GM23248 (cell line): ENCODE measurements at places on chromosomes 6 and 20.

- DNase-seq: peak; percentile 4
These were observed 790.1 kb upstream of the SLC35B3 start for GRCh38 chr6:9225441-9225871.

- DNase-seq: no peak
These were observed 1.6 kb downstream of the REM1 start for GRCh38 chr20:31476643-31477215.

DNA sequence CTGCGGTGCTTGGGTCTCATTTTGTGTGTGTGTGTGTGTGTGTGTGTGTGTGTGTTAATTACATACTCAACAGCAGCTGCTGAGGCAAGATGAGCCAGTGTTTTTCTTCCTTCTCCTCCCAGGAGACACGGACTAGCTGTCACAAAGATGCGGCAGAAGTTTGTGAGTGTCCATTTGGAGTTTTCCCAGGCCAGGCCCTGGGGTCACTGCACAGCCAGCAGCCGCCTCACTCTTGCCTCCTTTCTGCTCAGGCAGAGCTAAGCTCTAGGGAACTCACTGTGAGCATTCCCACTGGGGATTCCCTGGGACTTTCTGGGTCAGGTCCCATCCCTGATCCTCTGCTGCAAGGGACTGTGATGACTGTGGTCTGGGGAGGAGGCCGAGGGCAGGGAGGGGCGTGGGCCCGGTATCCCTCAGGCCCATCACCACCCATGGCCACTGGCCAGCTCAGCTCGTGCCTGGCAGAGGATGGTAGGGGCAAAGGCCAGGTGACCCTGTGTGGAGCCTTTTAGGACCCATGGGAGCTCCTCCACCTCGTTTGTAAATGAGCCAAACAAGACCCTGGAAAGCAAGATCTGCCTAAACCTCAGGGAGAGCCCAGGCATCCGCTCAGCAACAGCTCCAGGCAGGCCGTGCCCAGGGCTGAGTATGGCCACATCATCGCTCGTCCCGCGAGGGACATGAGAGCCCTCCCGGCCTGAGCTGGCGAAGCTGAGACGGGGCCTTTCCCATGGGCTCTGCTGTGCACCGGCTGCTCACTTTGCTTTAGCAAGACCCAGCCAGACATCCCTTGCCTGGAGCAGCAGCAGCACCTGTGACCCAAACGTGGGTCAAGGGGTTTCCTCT lies 102.0 kb downstream of the PSMB1 start:
- no peak for DNase-seq

DNA sequence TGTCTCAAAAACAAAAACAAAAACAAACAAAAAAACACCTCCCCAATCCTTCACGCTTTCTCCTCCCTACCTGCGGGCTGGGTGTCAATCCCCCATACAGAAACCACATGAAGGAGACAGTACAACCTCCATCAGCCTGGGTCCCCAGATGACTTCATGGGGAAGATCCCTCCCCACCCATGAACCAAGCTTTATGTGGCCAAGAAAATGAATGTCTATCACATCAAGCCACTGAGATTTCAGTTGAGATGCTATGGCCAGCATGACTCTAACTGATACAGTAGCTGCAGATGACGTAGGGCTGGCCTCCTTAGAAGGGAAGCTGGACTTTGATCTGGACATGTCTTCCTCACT lies 21.2 kb upstream of the BNIP5 start:
- no peak for DNase-seq

- no peak for DNase-seq
These were observed 17.6 kb downstream of the LRRN4 start for GRCh38 chr20:6036213-6036612.

GRCh38 chr6:5275497-5275896 lies 14.2 kb downstream of the FARS2 start:
- peak; percentile 8 for DNase-seq

- DNase-seq: peak; percentile 39
These were observed 33.2 kb upstream of the SLC22A23 start for GRCh38 chr6:3489961-3490624.

- peak; percentile 81 for DNase-seq
These were observed 15.4 kb upstream of the STMND1 start for GRCh38 chr6:17086469-17086868.

DNA sequence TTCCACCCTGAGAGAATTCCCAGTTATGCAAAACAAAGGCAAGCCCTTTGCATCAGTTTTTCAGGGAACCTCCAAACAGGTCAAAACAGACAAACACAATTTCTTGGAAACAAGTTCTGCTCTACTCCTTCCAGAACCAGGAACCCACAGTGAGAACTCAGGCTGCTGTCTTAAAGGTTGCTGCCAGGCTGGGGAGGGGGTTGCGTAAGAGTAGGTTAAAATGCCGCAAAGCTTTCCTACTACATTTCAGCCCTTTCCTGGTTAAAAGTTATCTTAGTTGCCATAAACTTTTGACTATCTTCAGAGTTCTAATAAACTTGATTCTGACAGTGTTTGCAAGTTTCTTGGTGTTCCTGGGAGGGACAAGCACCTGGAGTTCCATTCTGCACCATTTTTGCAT lies 33.8 kb downstream of the KPNA5 start:
- no peak for DNase-seq

DNA sequence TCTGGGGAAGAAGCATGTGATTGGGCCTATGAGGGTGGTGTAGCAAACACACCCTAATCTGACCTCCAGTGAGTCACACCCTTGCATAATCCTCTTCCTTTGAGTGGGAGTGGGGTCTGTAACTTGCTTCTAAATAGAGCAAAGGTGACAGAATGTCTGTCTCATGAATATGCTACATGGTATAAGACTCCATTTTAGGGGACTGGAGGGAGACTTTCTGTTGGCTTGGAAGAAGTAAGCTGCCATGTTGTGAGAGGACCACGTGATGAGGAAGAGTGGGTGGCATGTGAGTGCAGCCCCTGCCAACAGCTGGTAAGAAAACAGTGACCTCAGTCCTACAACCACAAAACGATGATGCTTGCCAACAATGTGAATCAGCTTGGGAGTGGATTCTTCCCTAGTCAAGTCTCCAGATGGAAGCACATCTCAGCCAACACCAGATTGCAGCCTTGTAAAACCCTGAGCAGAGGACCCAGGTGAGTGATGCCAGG lies 3.7 kb downstream of the AK9 start:
- DNase-seq: peak; percentile 97

DNA sequence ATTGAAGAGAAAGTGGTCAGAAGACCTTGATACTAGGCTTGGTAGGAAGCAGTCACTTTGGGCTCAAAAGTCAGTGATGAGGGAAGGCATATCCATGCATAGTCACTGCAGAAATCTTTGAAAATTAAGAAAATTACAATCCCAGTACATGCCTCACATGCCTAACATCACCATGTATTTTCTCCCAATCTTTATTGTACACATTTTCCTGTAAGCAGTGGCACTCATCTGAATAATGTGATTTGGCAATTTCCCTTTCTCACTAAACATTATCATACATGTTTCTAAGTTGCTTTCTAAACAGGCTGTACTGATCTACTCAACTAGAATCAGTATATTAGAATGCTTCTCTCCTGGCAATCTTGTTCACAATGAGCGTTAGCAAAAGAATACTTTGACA lies 280.7 kb upstream of the SUPT3H start:
- DNase-seq: peak; percentile 34

GRCh38 chr6:26597821-26598220 lies 1.1 kb downstream of the ABT1 start:
- no peak for DNase-seq

- DNase-seq: peak; percentile 50
These were observed 425.6 kb downstream of the PLCB1 start for GRCh38 chr20:8557711-8558110.

GRCh38 chr20:53332022-53332837 lies 261.4 kb downstream of the ZNF217 start:
- peak; percentile 21 for DNase-seq

GRCh38 chr20:63778857-63779256 lies 39.3 kb downstream of the SLC2A4RG start:
- DNase-seq: no peak

GRCh38 chr20:33983371-33983770 lies 10.3 kb upstream of the RALY start:
- no peak for DNase-seq

- DNase-seq: peak; percentile 83
These were observed 15.6 kb downstream of the RRBP1 start for GRCh38 chr20:17666481-17666880.

- no peak for DNase-seq
These were observed 217.3 kb upstream of the SULF2 start for GRCh38 chr20:48002517-48002970.

DNA sequence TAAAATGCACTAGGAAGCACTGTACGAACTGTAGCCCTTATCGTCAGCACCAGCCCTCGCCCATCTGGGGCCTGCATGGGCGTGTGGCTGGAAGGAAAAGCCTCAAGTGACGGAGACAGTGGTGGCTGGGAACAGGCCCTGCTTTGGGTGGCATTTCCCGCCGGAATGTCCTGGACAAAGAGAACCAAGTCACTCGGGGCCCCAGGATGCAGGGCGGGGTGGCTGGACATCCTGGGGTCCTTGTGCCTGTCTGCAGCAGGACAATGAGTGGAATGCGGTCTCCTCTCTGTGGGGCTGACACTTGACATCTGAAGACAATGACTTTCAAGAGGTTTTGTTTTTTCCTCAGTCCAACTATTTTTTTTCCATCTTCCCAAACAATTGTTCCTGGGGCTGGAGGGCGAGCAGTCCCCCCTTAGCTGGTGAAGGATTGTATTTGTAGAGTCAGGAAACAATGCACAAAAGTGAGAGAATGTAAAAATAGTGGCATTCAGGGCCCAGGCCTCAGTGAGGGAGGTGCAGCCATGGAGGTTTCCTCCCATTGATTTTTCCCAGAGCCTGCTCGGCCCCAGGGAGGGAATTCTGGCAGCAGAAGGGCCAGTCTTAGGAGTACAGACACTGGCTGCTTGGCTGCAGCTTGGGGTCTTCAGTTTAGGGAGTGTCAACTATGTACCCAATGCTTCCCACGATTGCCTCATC lies 64.4 kb downstream of the PREX1 start:
- no peak for DNase-seq

DNA sequence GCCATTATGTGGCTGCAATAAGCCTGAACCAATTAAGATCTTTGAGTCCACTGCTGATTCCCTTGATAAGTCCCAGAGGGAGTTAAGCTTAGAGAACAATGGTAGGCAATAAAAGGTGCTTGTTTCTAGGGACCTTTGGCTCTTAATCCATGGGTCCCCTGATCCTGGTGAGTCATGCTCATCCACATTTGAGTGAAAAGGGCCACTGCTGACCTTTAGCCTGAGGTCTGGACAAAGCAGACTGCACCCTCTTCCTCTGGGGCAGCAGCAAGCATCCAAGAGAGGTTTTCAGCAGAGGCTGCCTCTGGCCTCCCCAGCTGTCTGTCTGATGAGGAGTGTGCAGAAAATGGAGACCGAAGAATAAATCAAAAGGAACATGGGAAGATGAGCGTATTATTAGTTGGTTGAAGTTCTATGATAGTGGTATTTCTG lies 16.1 kb upstream of the SCGN start:
- no peak for DNase-seq

- no peak for DNase-seq
These were observed 9.3 kb downstream of the SYNGAP1 start for GRCh38 chr6:33428966-33429749.

- DNase-seq: no peak
These were observed 442.3 kb downstream of the CDH26 start for GRCh38 chr20:60400567-60400966.

GRCh38 chr6:125469915-125470314 lies 168.1 kb upstream of the HDDC2 start:
- no peak for DNase-seq

DNA sequence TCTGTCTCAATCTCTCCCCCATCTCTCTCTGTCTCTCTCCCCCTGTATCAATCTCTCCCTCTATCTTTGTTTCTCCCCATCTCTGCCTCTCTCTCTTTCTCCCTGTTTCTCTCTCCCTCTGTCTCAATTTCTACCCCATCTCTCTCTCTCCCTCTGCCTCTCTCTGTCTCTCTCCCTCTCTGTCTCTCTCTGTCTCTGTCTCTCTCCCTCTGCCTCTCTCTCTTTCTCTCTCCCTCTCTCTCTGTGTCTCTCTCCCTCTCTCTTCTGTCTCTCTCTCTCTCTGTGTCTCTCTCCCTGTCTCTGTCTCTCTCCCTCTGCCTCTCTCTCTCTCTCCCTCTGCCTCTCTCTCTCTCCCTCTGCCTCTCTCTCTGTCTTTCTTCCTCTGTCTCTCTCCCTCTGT lies 62.6 kb downstream of the DACT2 start:
- DNase-seq: no peak

DNA sequence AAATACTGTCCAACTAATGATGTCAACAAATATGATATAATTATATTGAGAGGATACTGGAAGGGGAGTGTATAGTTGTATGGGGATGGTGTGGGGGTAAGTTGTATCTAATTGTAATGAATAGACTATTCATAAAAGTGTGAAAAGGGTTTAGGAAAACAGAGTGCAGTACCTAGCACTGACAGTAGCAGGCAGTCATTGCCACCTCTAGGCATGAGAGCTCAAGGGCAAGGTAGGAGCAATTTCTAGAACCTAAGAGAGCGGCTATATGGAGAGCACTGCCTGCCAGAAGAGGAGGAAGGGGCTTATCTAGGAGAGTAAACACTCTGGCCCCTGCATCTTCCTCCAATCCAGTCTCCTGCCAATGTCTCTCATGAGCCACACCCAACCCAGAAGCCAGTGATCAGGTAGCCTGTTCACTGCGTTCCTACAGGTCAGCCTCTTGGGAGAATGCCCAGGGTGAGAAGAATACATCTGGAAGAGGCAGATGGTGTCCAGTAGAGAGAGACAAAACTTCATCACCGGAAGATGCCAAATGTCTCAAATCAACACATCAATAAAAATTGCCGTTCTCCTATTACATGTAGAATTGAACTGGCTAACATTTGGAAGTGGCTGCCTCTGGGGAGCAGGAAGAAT lies 200.0 kb downstream of the LY86 start:
- DNase-seq: peak; percentile 41

DNA sequence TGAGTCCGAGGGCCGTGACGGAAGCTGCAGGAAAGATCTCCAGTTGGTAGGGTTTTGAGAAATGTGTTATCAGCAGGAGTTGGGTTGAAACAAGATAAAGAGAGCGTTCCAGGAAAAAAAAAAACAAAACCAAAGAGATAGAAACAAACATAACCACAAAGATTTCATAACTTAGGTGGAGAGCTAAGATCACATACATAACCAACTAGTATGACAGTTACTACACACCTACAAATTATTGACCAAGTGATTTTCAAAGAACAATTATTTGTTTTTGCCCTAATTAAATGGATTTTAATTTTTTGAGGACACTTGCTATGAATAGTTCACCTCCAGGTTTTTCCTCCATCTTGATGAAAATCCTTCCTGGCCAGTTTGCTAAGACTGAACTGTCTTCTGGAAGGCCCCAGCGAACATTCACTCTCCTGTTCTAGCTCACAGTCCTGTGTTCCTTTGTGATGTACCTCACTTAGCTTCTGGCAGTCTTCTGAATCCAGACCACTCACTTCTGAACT lies 69.4 kb downstream of the SNX9 start:
- DNase-seq: no peak

GRCh38 chr6:155213611-155214372 lies 50.0 kb upstream of the CLDN20 start:
- no peak for DNase-seq

DNA sequence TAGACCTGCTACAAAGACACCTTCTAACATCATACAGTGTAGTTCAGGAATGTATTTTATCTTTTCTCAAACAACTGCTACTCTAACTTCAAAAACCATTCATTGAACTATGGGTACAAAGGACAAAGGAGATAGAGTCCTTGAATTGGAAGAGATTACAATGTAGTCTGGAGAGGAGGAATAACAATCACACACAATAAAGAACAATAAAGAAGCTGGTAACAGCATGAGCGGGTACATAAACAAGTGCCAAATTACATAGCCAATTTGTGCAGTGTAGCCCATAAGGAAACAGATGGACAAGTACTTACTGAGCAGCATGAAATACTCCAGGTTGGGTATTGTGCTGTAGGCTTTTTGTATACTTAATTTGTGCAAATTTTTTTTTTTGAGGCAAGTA lies 44.3 kb downstream of the OSTM1 start:
- no peak for DNase-seq
